ENCODE measurements at places on chromosomes 1 and 21. TPM values are rescaled to one million over a fixed set of nuclear protein-coding genes. Genes with fewer than 3 reads are reported as not detected.
A peak's percentile ranks its signal among the peaks of the same experiment; 100 is the strongest.

The TRIM17 gene
- total RNA-seq: not detected

DNA sequence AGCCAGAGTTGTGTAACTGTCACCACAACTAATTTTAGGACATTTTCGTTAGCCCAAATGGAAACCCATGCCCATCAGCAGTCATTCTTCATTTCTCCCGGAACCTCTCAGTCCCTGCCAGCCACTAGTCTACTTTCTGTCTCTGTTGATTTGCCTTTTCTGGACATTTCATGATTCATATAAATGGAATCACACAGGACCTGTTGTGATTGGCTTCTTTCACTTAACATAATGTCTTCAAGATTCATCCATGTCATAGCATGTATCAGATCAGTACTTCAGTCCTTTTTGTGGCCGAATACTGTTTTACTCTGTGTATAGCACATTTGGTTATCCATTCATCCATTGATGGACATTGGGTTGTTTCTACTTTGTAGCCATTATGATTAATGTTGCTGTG, 7.1 kb downstream of the SLC66A1 start:
- H3K27ac ChIP-seq: no peak overlapping the region
- H3K27me3 ChIP-seq: no peaks in the 10 kb centered on the region
- H3K4me1 ChIP-seq: peaks cover 15% of the 10 kb centered on the region
- DNase-seq: no peak

The LCE1B gene
- total RNA-seq: not detected

DNA sequence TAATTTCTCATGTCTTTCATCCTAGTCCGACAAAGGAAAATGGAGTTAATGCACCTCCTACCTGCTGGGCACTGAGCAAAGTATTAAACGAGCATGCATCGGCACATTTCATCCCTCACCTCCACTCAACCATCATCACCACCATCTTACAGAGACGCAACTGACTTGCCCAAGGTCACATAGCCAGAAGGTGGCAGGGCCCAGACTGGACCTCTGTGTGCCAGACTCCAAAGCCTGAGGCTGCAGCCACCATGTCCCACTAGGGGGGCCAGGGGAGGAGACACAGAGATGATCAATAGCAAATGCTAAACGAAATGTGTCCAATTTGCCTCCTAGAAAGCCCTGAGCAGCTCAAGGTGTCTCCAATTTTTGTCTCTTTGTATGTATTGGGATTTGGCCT, 163.7 kb upstream of the EDN2 start:
- no peaks in the 10 kb centered on the region for H3K27me3 ChIP-seq
- H3K4me1 ChIP-seq: no peaks in the 10 kb centered on the region
- no peaks in the 10 kb centered on the region for H3K36me3 ChIP-seq
- no peak for DNase-seq
- H3K27ac ChIP-seq: no peak overlapping the region
- H3K4me3 ChIP-seq: no peak overlapping the region

DNA sequence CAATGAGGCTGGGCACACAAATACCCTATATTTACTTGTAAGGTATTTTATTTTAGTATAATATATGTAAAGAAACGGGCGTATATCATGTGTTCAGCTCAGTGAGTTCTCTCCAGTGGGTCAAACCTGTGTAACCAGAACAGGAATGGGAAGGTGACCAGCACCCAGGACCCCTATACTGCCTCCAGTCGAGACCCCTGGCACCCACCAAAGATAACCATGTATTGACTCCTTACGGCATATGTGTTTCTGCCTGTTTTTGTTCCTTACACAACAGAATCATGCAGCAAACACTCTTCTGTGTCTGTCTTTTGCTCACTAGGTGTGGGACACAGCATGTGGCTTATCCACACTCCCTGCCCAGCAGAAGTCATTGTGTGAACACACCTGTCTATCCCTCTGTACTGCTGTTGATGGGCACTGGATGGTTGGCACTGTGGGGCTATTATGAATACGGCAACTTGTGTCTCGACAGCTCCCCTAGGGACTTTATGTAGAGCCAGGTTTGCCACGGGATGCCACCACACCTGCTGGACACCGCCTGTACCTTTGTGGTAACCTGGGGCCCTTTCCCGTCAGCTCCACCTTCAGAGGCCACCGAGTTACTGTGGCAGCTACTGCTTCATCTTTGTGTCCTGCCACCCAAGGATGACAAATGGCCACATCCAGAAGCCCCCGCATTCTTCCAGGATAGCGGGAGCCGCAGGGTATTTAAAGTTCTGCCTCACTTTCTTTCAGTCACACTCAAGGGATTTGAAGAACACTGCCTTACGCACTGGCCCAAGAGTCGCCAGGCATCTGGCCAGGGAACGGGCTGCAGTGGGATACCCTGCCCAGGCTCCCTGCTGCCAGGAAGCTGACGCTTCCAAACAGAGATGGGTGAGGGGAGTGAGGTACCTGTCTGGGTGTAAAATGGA, 23.5 kb upstream of the C2CD2 start:
- no peak for DNase-seq
- H3K27ac ChIP-seq: no peak overlapping the region
- no peaks in the 10 kb centered on the region for H3K36me3 ChIP-seq

The CTSS gene
- total RNA-seq: 0.46 TPM

- no peak overlapping the region for H3K27ac ChIP-seq
- H3K4me3 ChIP-seq: no peak overlapping the region
- H3K27me3 ChIP-seq: peaks cover 50% of the 10 kb centered on the region
- DNase-seq: no peak
- H3K36me3 ChIP-seq: no peaks in the 10 kb centered on the region
- peaks cover 8% of the 10 kb centered on the region for H3K4me1 ChIP-seq
These were observed 14.6 kb downstream of the RAB7B start for GRCh38 chr1:205988585-205988995.

- H3K36me3 ChIP-seq: no peaks in the 10 kb centered on the region
- peak overlapping the region; percentile 27 for H3K27ac ChIP-seq
- peak; percentile 88 for DNase-seq
These were observed 16.7 kb upstream of the LYST start for GRCh38 chr1:235883261-235883927.

The PROK1 gene
- total RNA-seq: not detected

DNA sequence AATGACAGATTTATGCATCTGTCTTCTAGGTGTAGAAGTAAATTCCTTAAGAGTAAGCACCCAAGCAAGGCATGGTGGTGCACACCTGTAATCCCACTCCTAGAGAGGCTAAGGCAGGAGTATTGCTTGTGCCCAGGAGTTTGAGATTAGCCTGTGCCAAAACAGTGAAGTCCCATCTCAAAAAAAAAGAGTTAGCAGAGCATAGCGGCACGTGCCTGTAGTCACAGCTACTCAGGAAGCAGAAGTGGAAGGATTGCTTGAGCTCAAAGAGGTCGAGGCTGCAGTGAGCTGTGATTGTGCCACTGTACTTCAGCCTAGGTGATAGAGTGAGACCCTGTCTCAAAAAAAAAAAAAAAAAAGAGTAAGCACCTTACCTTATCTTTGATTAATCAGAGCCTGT, 15.1 kb upstream of the TIPRL start:
- H3K27ac ChIP-seq: no peak overlapping the region
- DNase-seq: no peak
- no peaks in the 10 kb centered on the region for H3K27me3 ChIP-seq
- no peaks in the 10 kb centered on the region for H3K36me3 ChIP-seq

- peak overlapping the region; percentile 80 for H3K27ac ChIP-seq
- peak overlapping the region; percentile 97 for H3K4me3 ChIP-seq
These were observed 694 bp upstream of the PDIK1L start for GRCh38 chr1:26110731-26111529.

The RGS5 gene
- 5.0 TPM for total RNA-seq

GRCh38 chr1:25543425-25544242, at the start of gene LDLRAP1:
LDLRAP1 (plus strand) TSS chr1:25543606; CDS start chr1:25543699, 93 bp downstream.
- peaks cover 4% of the 10 kb centered on the region for H3K4me1 ChIP-seq
- H3K27me3 ChIP-seq: no peaks in the 10 kb centered on the region
- H3K36me3 ChIP-seq: no peaks in the 10 kb centered on the region
- H3K27ac ChIP-seq: no peak within 1 kb of the TSS
